Spinal cord (tissue), 10 donors: ENCODE measurements at places on chromosomes 1 and 21. TPM values are rescaled to one million over a fixed set of nuclear protein-coding genes. Genes with fewer than 3 reads are reported as not detected.

TMIGD3 gene
- total RNA-seq = 9.5 TPM

S100PBP gene
- total RNA-seq = 54.9 TPM

ANKRD45 gene
- 8.8 TPM for total RNA-seq

ESRRG gene
- total RNA-seq = 14.1 TPM

DNA sequence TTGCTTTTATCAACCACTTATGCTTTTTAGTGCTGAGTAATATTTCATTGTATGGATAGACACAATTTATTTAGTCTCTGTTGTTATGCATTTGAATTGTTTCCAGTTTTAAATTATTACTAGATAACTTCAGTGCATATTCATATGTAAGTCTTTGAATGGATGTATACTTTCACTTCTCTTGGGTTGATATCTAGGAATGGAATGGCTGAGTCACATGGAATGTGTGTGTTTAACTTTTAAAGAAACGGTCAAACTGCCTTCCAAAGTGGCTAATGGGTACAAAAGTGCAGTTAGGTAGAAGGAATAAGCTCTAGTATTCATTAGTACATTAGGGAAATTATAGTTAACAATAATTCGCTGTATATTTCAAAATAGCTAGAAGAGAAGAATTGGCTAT, 82.4 kb downstream of the NPHS2 start:
- no peak overlapping the region for H3K4me3 ChIP-seq
- no peaks in the 10 kb centered on the region for H3K36me3 ChIP-seq
- H3K27ac ChIP-seq = no peak overlapping the region
- H3K4me1 ChIP-seq = no peaks in the 10 kb centered on the region
- no peaks in the 10 kb centered on the region for H3K27me3 ChIP-seq

GRCh38 chr1:245560316-245560859, 405.6 kb downstream of the KIF26B start:
- H3K27ac ChIP-seq = no peak overlapping the region
- H3K4me1 ChIP-seq = no peaks in the 10 kb centered on the region
- DNase-seq = no peak
- H3K27me3 ChIP-seq = no peaks in the 10 kb centered on the region
- H3K36me3 ChIP-seq = no peaks in the 10 kb centered on the region
- no peak overlapping the region for H3K4me3 ChIP-seq

DNA sequence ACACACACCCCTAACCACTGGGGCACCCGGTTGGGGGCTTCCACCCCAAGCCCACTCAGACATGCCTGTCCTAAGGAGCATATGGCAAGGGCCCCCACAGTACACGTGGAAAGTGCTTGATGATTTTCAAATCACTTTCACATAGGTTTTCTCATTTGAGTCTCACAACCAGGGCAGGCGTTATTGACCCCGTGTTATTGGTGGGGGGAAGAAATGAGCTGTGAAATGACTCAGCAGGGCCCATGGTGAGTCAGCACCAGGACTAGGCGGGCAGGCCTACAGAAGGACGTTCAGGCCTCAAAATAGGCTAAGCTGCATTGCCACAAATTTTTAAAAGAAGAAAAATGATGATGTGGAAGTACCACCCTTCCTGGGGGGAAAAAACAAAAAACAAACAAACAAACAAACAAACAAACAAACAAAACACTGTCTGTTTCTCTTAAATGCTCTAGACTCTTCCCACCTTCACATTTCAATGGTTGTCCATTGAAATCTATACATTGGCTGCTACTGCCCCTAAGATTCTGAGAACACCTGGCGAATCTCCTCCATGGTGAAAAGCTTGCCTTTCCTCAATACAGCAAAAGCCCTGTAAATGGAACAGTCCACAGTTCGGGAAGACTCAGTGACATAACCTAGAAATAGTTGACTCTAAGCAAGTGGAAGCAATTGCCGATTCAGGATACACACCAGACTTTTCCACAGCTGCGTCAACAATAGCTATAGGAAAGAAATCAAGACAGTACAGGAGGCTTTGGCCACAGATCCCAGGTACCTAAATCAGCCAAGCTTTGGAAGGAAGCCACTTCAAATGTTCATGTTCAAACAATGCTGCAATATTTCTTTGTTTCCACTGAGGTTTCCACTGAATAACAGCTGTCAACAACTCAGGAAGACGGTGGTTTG, 234.7 kb downstream of the TOMM20 start:
- H3K36me3 ChIP-seq = no peaks in the 10 kb centered on the region
- H3K27me3 ChIP-seq = no peaks in the 10 kb centered on the region
- no peak overlapping the region for H3K4me3 ChIP-seq
- H3K4me1 ChIP-seq = peaks cover 14% of the 10 kb centered on the region
- peak; percentile 74 for DNase-seq
- H3K27ac ChIP-seq = peak overlapping the region; percentile 6

DNA sequence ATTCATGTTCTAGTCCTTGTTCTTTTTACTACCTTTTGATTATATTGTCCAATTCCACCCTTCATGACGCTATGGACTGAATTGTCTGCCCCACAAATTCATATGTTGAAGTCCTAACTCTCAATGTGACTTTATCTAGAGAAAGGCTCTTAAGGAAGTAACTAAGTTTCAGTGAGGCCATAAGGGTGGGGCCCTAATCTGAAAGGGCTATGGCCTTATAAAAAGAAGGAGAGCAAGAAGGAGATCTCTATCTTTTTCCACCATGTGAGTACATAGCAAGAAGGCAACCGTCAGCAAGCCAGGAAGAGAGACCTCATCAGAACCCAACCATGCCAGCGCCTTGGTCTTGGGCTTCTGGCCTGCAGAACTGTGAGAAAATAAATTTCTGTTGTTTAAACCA, 95.9 kb downstream of the HIVEP3 start:
- H3K4me3 ChIP-seq = no peak overlapping the region
- DNase-seq = no peak
- no peak overlapping the region for H3K27ac ChIP-seq

GRCh38 chr1:3772027-3772714, 378 bp upstream of the SMIM1 start:
- peak overlapping the region; percentile 26 for H3K4me3 ChIP-seq
- peaks cover 25% of the 10 kb centered on the region for H3K36me3 ChIP-seq
- H3K27me3 ChIP-seq = no peaks in the 10 kb centered on the region
- H3K4me1 ChIP-seq = peaks cover 50% of the 10 kb centered on the region
- DNase-seq = peak; percentile 42

GRCh38 chr1:180424848-180425457, 77.4 kb downstream of the ACBD6 start:
- peak; percentile 93 for DNase-seq
- no peak overlapping the region for H3K4me3 ChIP-seq
- H3K27me3 ChIP-seq = no peaks in the 10 kb centered on the region
- no peaks in the 10 kb centered on the region for H3K36me3 ChIP-seq
- no peaks in the 10 kb centered on the region for H3K4me1 ChIP-seq

- H3K36me3 ChIP-seq = no peaks in the 10 kb centered on the region
- H3K4me1 ChIP-seq = peaks cover 6% of the 10 kb centered on the region
- no peak overlapping the region for H3K4me3 ChIP-seq
- DNase-seq = no peak
- no peak overlapping the region for H3K27ac ChIP-seq
Measured at GRCh38 chr1:176211396-176212165, 4.5 kb upstream of the COP1 start.

GRCh38 chr1:116737855-116738321, 16.3 kb upstream of the CD2 start:
- no peaks in the 10 kb centered on the region for H3K27me3 ChIP-seq
- no peak overlapping the region for H3K27ac ChIP-seq
- peaks cover 8% of the 10 kb centered on the region for H3K4me1 ChIP-seq
- no peak for DNase-seq
- no peaks in the 10 kb centered on the region for H3K36me3 ChIP-seq

GRCh38 chr21:17454315-17455027, 58.4 kb upstream of the CXADR start:
- H3K27ac ChIP-seq = peak overlapping the region; percentile 36
- no peaks in the 10 kb centered on the region for H3K27me3 ChIP-seq
- H3K4me1 ChIP-seq = no peaks in the 10 kb centered on the region
- peak overlapping the region; percentile 10 for H3K4me3 ChIP-seq

GRCh38 chr1:101025283-101025656, 314 bp downstream of the DPH5 start:
- H3K4me1 ChIP-seq = no peaks in the 10 kb centered on the region
- peak; percentile 80 for DNase-seq
- H3K36me3 ChIP-seq = peaks cover 3% of the 10 kb centered on the region
- H3K27me3 ChIP-seq = no peaks in the 10 kb centered on the region
- peak overlapping the region; percentile 82 for H3K27ac ChIP-seq

- peaks cover 3% of the 10 kb centered on the region for H3K4me1 ChIP-seq
- H3K4me3 ChIP-seq = no peak overlapping the region
- no peaks in the 10 kb centered on the region for H3K36me3 ChIP-seq
Measured at GRCh38 chr21:29860346-29860745, 79.5 kb downstream of the GRIK1 start.

GRCh38 chr1:10022656-10023055, 10.1 kb upstream of the UBE4B start:
- no peaks in the 10 kb centered on the region for H3K27me3 ChIP-seq
- H3K36me3 ChIP-seq = no peaks in the 10 kb centered on the region
- no peak for DNase-seq
- H3K4me1 ChIP-seq = no peaks in the 10 kb centered on the region

DNA sequence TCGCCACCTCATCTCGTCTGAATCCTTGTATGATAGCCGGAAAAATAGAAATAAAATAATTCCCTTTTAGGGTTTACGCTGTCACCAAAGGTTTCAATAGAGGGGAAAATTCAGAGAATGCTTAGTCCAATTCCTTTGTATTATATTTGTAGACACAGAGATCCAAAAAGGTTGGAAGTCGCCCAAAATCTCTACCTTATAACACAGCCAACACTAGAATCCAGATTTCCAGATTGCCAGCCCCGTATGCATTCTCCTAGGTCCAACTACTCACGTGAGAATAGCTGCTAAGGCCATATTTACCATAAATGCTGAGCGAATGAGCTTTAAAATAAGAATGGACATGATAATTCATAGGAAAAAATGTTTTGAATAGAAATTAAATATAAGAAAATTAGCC, 124.5 kb downstream of the KCNK1 start:
- no peak for DNase-seq
- H3K4me3 ChIP-seq = no peak overlapping the region
- H3K27me3 ChIP-seq = no peaks in the 10 kb centered on the region
- H3K36me3 ChIP-seq = no peaks in the 10 kb centered on the region
